ENCODE measurements at places on chromosomes 16 and 17. TPM values are rescaled to one million over a fixed set of nuclear protein-coding genes. Genes with fewer than 3 reads are reported as not detected.

IRX6 gene
- total RNA-seq = 0.13 TPM

C16orf92 gene
- total RNA-seq = not detected

HAP1 gene
- 0.16 TPM for total RNA-seq

MED13 gene
- total RNA-seq = 59.2 TPM

SHISA9 gene
- 15.5 TPM for total RNA-seq

OSBPL7 gene
- total RNA-seq = 32.1 TPM

LPO gene
- not detected for total RNA-seq

CCL1 gene
- total RNA-seq = not detected

PIGS gene
- 162 TPM for total RNA-seq

CA10 gene
- total RNA-seq = not detected

PLSCR3 gene
- 15.1 TPM for total RNA-seq

MEOX1 gene
- total RNA-seq = 0.47 TPM

OVCA2 gene
- total RNA-seq = 53.7 TPM

CNGB1 gene
- not detected for total RNA-seq

C16orf96 gene
- total RNA-seq = 0.11 TPM

CD300LB gene
- not detected for total RNA-seq

ICAM2 gene
- 2.0 TPM for total RNA-seq

SULT1A2 gene
- not detected for total RNA-seq

RAB26 gene
- total RNA-seq = 1.9 TPM

KRTAP4-4 gene
- not detected for total RNA-seq

ASB16 gene
- total RNA-seq = 4.0 TPM

GAS7 gene
- 0.08 TPM for total RNA-seq

EME2 gene
- 17.2 TPM for total RNA-seq

ZNF688 gene
- 7.4 TPM for total RNA-seq

PTX4 gene
- not detected for total RNA-seq

CPNE7 gene
- 8.1 TPM for total RNA-seq

NPIPA5 gene
- total RNA-seq = 4.7 TPM

XAF1 gene
- 9.7 TPM for total RNA-seq

HBA1 gene
- total RNA-seq = not detected

PHF23 gene
- total RNA-seq = 54.7 TPM
